ENCODE measurements at places on chromosomes 5 and 9. TPM values are rescaled to one million over a fixed set of nuclear protein-coding genes. Genes with fewer than 3 reads are reported as not detected.

GRCh38 chr9:6759185-6759977 is 1.6 kb downstream of the KDM4C start:
- peak; percentile 24 for DNase-seq

DNA sequence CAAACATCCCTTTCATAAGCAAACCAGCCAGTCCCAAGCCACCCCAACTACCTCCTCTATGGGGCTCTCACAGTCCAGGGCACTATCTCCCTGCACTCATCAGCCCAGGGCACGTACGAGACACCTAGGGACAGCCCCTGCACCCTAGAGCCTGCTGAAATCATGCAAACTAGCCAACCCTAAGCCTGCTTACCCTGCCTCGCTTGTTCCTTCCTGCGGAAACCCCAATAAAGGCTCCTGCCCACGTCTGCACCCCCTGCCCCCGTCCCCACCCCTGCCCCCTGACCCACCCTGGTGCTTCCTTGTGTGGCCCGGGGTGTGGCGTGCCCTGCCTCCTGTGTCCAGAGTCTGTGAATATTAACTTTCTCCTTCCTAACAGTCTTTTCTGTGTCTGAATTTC is 135.9 kb downstream of the GADD45G start:
- DNase-seq = no peak

- peak; percentile 59 for DNase-seq
These were observed 3.0 kb upstream of the SYNPO start for GRCh38 chr5:150637245-150638052.

GRCh38 chr9:16153221-16153620 is 600.4 kb downstream of the CCDC171 start:
- DNase-seq = no peak

DNA sequence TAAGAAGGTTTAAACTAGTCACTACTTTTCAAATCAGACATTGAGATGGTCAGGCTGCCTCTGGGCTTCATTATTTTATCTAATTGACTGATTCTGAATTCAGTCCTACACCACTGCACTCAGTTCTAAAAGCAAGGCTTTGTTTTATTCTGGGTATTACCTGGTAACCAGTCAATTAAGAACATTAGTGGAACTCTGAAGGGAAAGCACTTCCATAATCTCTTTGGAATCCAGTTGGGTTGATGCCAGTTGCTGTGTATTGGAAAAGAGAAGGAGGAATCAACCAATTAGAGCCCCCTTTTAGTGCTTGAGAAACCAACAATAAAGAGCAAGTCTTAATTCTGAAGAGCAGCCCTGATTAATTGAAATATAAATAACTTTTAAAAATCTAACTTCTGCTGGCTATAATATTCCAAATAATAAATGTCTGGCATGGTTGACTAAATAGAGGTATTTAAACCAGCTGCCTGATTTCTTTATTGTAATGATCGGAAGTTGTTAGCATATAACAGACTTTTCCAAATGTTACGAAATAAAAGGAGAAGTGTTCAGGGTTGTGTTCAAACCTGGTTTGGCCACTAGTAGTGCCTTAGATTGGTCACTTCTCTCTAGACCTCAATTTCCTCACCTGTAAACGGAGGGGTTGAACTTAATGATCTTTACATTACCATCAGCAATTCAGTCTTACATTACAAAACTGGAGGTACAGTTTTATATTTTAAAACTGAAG is 32.0 kb downstream of the CPEB4 start:
- peak; percentile 26 for DNase-seq

DNA sequence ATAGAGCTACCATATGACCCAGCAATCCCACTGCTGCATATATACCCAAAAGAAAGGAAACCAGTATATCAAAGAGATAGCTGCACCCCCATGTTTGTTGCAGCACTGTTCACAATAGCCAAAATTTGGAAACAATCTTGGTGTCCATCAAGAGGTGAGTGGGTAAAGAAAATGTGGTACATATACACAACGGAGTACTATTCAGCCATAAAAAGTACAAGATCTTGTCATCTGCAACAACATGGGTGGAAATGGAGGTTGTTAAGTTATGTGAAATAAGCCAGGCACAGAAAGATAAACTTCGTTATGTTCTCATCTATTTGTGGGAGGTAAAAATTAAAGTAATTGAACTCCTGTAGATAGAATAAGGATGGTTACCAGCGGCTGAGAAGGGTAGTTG is 145.0 kb downstream of the MED27 start:
- DNase-seq = no peak

- DNase-seq = no peak
These were observed 119.5 kb upstream of the ZNF618 start for GRCh38 chr9:113756476-113757192.

DNA sequence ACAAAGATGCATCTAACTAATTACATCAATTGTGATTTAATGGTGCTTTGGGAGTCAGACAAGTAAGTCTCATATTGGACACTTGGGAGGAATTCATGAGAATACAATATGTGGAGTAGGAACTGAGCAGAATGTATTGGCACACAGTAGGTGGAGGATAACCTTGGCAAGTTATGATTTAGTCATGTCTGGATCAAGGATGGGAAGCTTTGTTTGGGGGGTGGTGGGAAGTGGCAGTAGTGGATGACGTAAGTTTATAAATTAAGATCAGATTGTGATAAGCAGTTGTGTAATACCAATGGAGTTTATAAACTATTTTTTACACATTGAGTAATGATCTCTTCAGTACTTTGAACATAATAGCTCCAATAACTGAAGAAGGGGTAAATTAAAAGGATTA is 67.0 kb downstream of the SGCD start:
- DNase-seq = no peak

- no peak for DNase-seq
These were observed 159.8 kb upstream of the KLF9 start for GRCh38 chr9:70574151-70574837.

- no peak for DNase-seq
These were observed 68.7 kb upstream of the ADAMTSL1 start for GRCh38 chr9:18405240-18405639.

GRCh38 chr5:73328640-73329039 is 119.9 kb downstream of the FOXD1 start:
- no peak for DNase-seq

DNA sequence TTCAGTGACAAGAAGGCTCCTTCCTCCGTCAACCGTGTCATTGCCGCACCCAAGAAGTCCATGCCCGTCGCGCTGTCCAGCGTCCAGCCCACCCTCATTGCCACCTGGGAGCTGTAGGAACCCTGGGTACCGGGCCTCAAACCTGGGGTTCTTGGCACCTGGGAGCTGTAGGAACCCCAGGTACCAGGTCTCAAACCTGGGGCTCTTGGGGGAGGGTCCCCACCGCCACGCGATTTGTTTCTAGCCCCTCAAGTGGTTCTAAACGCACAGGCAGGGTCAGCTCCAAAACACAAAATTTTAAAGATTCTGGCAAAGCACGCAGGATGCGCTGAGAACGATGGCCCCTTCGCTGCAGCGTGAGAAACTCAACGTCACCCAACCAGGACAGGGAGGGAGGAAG is 17.7 kb downstream of the LHX3 start:
- no peak for DNase-seq

- no peak for DNase-seq
These were observed 607.9 kb downstream of the KCTD16 start for GRCh38 chr5:144778561-144778960.

DNA sequence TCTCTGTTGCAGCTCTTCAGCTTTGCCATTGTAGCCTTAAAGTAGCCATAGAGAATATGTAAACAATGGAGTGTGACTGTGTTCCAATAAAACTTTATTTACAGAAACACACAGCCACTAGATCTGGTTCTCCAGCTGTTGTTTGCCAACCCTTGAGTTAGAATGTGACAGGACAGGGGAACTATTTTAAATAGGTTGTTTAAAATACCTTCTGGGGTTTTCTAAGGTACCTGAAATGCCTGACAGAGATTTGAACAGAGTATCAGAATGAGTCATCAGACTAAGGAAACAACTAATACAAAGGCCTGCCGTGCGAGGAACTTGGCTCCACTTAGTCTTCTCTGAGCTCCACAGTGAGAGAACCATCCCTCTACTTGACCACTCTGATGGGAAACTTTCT is 85.4 kb downstream of the HSD17B4 start:
- DNase-seq = no peak

DNA sequence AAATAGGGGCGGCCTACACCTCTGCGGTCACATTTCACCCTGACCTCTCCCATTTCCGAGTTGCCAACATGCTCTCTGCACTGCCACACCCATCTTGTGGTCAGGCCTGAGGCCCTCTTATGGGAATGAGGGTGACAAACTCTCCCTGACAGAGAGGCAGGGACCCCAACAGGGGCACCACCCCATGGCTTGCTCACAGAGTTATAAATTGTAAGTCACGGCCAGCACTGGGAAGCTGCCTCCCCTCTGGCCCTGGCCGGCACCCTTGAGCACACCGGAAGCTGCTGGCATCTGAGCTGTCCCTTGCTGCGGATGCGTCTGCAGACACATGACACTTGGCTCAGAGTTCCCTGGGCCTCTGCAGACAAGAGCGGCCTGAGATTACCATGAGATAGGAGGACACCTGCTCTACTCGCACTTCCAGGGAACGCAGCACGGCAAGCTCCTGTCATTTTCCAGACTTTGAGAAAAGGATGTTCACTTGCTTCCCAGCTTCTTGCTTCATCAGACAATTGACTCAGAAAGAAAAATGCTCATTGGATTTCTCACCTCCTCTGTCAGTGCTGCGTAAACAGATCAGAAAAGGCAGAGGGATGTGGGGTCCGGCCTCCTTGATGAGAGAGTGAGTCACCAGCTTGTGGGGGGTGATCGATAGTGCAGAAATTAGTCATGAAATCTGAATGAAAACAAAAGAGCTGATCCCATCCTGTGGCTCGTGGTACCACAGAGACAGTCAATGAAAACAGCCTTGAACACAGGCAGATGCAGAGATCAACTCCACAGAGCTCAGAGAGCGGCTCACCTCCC is 269.8 kb downstream of the SYK start:
- DNase-seq = no peak

GRCh38 chr9:134970719-134971118 is 53.0 kb upstream of the FCN1 start:
- no peak for DNase-seq

PCDHGB4 gene
- 3.6 TPM for total RNA-seq

UGCG gene
- 26.2 TPM for total RNA-seq

PTGER4 gene
- total RNA-seq = 38.9 TPM

TLX3 gene
- total RNA-seq = not detected

TPD52L3 gene
- not detected for total RNA-seq

CATSPER3 gene
- not detected for total RNA-seq

ADAMTSL1 gene
- total RNA-seq = 0.52 TPM

SPATA6L gene
- total RNA-seq = 10.9 TPM

WNT8A gene
- not detected for total RNA-seq

C8G gene
- not detected for total RNA-seq

ADAMTS13 gene
- total RNA-seq = 5.6 TPM

CHSY3 gene
- total RNA-seq = 3.3 TPM

All from body of pancreas (tissue), 4 donors.